Thymus (tissue), 14 donors: ENCODE measurements at places on chromosomes 5 and 9. TPM values are rescaled to one million over a fixed set of nuclear protein-coding genes. Genes with fewer than 3 reads are reported as not detected.

NDUFAF2 gene
- 44.9 TPM for polyA plus RNA-seq

HNRNPAB gene
- polyA plus RNA-seq: 146 TPM

UGT3A1 gene
- polyA plus RNA-seq: 0.11 TPM

SLC6A7 gene
- polyA plus RNA-seq: 0.07 TPM

ITK gene
- 92.8 TPM for polyA plus RNA-seq

ENHO gene
- 3.7 TPM for polyA plus RNA-seq

SLC46A2 gene
- 0.98 TPM for polyA plus RNA-seq

SREK1 gene
- 59.4 TPM for polyA plus RNA-seq

ARL14EPL gene
- 0.18 TPM for polyA plus RNA-seq

APBA1 gene
- polyA plus RNA-seq: 0.80 TPM

SLC6A19 gene
- polyA plus RNA-seq: 0.16 TPM

LRRTM2 gene
- polyA plus RNA-seq: 0.23 TPM

HRH2 gene
- polyA plus RNA-seq: 5.2 TPM

PHF24 gene
- 0.37 TPM for polyA plus RNA-seq

GRM6 gene
- 0.02 TPM for polyA plus RNA-seq

MYOZ3 gene
- polyA plus RNA-seq: 0.25 TPM

UBE2QL1 gene
- 1.1 TPM for polyA plus RNA-seq

SLC6A3 gene
- polyA plus RNA-seq: 14.9 TPM

PDZD2 gene
- polyA plus RNA-seq: 6.8 TPM

PCDHB14 gene
- polyA plus RNA-seq: 0.87 TPM

ERCC6L2 gene
- polyA plus RNA-seq: 13.3 TPM

ARID3C gene
- 0.07 TPM for polyA plus RNA-seq

SYNPO gene
- 10.0 TPM for polyA plus RNA-seq
